Tibial nerve (tissue), 4 donors: ENCODE measurements at places on chromosomes 6 and 20. TPM values are rescaled to one million over a fixed set of nuclear protein-coding genes. Genes with fewer than 3 reads are reported as not detected.

ZNF831 gene
- total RNA-seq: 1.8 TPM

GTF2H4 gene
- total RNA-seq: 2.2 TPM

CYP21A2 gene
- total RNA-seq: 5.2 TPM

LTA gene
- total RNA-seq: not detected

SEMG1 gene
- total RNA-seq: not detected

TOMM34 gene
- 13.5 TPM for total RNA-seq

CENPW gene
- not detected for total RNA-seq

XKR7 gene
- total RNA-seq: not detected

CASS4 gene
- 2.0 TPM for total RNA-seq

SHLD1 gene
- 5.9 TPM for total RNA-seq

PACRG gene
- 1.5 TPM for total RNA-seq

KCNK16 gene
- total RNA-seq: not detected

PTPRT gene
- under 0.01 TPM for total RNA-seq

PAK5 gene
- 0.22 TPM for total RNA-seq

PLAGL1 gene
- total RNA-seq: 29.7 TPM

SLC22A7 gene
- not detected for total RNA-seq

PRKN gene
- 7.2 TPM for total RNA-seq

PRSS16 gene
- total RNA-seq: not detected

BLOC1S5 gene
- total RNA-seq: 12.2 TPM

TRIM40 gene
- total RNA-seq: not detected

SIRPA gene
- 31.7 TPM for total RNA-seq

BTNL2 gene
- not detected for total RNA-seq

SNAP91 gene
- not detected for total RNA-seq

DHX16 gene
- total RNA-seq: 40.2 TPM

FOXF2 gene
- total RNA-seq: 0.22 TPM

FOXQ1 gene
- total RNA-seq: not detected

PTPRA gene
- 46.3 TPM for total RNA-seq

SEL1L2 gene
- total RNA-seq: not detected

NSFL1C gene
- total RNA-seq: 71.4 TPM

NR2E1 gene
- total RNA-seq: not detected

CLPSL1 gene
- not detected for total RNA-seq
